Thoracic aorta (tissue), 2 donors: ENCODE measurements at places on chromosomes 12 and 14.

GRCh38 chr14:55248411-55248810 is 22.8 kb upstream of the FBXO34 start:
- DNase-seq: no peak

GRCh38 chr14:49366416-49366815 is 219.8 kb downstream of the RPS29 start:
- DNase-seq: no peak

DNA sequence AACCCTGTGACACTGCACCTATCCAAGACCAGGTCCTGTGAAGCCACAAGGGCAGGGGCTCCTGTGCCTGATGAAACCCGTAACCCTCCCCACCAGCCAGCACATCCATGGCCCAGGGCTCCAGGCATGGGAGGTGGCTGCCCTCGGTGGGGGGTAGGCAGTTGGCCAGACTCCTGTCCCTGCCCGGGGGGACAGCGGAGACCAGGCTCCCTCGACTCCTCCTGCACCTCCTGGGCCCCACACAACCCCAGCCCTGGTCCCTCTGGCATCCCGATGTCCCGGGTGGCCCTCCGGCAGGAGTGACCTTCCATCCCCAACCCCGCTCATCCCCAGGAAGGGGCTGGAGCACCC is 11.4 kb downstream of the AKT1 start:
- DNase-seq: no peak

DNA sequence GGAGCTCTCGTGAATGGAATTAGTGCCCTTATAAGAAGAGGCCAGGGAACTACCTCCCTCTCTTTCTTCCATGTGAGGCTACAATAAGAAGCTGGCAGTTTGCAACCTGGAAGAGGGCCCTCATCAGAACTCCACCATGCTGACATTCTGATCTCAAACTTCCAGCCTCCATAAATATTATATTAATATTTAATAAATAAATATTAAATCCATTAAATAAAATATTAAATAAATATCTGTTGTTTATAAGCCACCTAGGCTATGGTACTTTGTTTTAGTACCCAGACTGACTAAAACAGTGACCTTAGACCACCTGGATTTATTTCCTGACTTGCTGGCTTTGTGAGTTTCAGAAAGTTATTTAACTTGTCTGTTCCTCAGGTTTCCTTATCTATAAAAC is 49.9 kb downstream of the ZNF641 start:
- DNase-seq: no peak

DNA sequence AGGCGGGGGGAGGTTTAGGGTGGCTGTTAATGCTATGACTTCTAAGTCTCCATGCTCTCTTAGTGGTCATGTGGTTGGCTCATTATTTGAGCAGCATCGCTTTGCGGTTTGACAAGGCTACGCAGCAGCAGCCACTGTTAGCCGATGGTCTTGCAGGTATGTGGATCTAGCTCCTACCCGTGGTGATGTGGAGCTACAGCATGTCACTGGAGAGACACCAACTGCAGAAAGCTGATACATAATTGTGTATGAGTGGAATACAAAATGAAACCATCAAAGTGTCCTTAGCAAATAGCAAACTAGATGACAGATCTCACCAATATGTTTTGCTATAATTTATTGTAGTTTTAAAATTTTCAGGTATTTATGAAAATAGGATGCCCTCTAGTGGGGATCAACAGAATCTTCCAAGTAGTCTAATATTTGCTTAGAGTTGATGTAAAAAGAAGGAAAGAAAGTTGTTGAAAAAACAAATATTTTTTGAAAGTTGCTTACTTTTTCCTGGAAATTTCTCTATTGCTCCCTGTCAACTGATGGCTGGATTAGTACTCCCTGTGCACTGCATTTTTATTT is 94.9 kb downstream of the NAV3 start:
- peak; percentile 3 for DNase-seq

DNA sequence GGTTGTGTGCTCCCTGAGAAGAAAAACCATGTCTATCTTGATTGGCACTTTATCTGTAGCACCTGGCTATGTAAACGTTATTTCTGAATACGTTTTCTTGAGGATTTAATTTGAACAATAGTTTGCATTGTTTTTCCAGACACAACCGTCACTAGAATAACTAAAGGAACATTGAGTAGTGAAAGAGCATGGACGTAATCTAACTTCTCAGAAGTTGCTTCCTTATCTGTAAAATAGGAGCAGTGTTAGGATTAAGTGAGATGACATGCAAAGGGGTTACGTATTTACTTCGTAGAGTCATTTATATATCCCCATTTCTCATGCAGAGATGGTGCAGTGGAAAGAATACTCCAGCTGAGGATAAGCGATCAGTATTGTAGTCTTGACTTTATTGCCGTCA is 8.1 kb downstream of the AEBP2 start:
- no peak for DNase-seq

- no peak for DNase-seq
These were observed 49.3 kb downstream of the TMEM30B start for GRCh38 chr14:61231810-61232209.

DNA sequence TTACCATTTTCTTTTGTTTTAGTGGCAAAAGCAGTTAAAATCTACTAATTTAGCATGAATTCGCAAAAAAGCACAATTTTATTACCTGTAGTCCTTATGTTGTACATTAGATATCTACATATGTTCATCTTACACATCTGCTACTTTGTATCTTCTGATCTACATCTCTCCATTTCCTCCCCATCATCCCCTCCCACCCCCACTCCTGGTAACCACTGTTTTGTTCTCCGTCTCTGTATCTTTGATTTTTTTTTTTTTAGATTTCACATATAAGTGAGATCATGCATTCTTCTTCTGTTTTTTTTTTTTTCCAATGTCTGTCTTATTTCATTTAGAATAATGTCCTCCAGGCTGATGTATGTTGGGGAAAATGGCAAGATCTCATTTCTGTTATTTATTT is 922.7 kb downstream of the VRK1 start:
- no peak for DNase-seq

GRCh38 chr12:51262758-51263177 is 7.4 kb downstream of the SMAGP start:
- no peak for DNase-seq

- no peak for DNase-seq
These were observed 13.2 kb downstream of the PRPF40B start for GRCh38 chr12:49636574-49636973.

DNA sequence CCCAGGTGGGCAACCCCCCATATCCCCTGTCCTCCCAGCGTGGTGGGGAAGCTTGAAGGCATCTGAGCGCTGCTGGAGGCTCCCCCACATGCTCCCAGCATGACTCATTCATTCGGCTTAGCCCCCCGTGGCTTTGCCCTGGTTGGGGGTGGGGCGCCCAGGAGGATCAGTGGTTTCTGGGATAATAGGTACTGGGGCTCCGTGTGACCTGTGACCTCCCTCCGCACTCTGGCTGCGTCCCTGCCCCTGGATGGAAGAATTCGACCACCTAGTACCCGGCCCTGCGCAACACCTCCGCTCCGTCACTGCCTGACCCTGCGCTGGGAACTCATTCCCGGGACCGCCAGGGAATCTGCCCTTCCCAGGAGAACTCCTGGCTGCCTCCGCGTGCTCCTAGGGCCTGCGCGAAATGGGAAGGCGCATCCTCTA is 120.1 kb downstream of the AACS start:
- DNase-seq: no peak

- no peak for DNase-seq
These were observed 70.1 kb upstream of the KRR1 start for GRCh38 chr12:75581515-75581914.

DNA sequence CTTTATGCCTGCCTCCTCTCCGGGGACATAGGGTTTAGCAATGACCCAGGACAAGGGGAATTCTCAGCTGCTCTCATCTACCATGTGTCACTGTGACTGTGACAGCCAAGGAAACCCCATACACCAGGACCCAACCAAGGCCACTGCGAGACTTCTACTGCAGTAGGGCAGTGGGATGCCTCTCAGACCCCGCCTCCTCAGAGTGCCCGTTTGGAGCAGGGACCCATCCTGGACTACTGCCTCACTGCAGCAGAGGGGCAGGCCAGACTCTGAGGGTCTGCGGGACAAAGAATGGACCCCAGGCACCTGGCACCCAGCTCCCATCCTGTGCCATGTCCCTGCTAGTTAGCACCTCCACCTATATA is 71.3 kb upstream of the DDX11 start:
- DNase-seq: no peak

GRCh38 chr14:97873291-97873690 is 1076.1 kb downstream of the VRK1 start:
- DNase-seq: no peak

GRCh38 chr14:48703728-48704467 is 882.3 kb downstream of the RPS29 start:
- DNase-seq: no peak

DNA sequence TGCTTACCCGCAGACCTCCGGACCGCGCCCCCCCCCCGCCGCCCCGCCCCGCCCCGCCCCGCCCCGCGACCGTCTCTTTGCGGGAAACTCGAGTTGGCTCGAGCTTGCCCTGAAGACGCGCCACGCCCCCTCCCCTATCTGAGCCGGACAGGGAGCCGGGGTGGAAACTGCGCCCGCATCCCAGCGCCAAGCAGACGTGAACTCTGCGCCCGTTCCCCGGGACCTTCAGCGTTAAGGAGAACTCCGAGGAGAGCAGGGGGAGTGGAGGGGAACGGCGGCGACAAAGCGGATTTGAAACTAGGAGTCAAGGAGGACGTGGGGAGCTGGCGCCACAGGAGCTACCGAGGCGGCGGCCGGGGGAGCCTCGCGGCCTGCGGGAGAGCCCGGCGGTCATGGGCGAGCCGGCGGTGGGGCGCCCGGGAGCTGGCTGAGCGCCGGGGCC is at the start of gene KCNK13:
KCNK13 (plus strand) TSS at position 310 of the 442 bp plus-strand sequence. CDS start 212 bp downstream, outside the sequence.
- no peak for DNase-seq

DNA sequence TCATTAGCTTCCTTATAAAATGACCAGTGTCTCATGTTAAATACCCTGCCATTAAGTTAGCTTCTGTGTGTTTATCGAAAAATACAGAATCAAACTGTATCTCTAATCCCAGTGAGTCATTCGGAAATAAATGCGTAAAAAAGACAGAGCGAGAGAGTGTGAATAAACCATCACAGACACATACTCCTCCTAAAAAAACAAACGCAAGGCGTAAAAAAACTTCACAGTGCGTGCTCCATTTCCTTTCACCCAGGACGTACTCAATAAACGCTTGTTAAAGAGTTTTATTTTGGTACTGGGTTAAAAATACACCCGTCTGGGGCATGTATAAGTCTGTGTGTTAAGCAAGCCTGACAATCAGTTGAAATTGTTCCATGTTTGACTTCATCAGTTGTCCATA is 58.8 kb upstream of the ISM2 start:
- DNase-seq: no peak

DNA sequence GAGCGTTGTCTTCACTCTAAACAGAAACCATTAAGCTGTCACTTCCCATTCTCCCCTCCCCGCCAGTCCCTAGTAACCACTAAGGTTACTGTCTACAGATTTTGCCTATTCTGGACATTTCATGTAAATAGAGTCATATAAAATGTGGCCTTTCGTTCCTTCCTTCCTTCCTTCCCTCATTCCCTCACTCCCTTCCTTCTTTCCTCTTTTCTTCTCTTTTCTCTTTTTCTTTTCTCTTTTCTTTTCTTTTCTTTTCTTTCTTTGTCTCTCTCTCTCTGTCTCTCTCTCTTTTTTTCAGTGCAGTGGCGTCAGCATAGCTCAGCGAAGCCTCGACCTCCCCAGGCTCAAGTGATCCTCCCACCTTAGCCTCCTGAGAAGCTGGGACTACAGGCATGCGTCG is 37.8 kb downstream of the HCAR2 start:
- DNase-seq: no peak

DNA sequence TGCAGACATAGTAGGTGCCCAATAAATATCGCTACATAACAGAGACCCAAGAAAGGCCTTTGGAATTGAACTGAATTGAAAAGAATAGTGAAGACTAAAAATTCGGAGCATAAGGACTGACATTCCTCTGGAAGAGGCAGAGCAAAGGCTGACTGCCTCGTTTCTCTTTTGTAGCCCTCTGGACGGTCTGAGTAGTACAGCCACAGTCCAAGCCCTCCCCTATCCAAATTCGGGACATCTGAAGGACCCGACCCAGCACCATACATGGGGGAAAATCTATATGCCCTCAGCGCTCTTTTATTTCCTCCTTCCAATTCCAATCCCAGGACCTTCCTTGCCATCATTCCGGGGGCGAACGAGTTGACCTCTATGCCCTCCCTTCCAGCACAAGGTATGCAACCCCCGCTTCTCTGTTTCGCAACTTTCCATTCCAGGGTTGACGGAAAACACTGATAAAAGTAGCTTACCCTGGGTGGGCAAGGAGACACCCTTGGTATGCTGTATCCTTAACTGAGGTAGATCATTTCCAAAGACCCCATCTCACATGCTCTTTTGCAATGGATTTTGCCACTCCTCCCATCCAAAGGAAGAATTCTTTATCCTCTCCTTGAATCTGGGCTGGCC is 127.4 kb upstream of the MAP1LC3B2 start:
- DNase-seq: no peak

- DNase-seq: no peak
These were observed 53.7 kb upstream of the DYRK2 start for GRCh38 chr12:67594888-67595287.

DNA sequence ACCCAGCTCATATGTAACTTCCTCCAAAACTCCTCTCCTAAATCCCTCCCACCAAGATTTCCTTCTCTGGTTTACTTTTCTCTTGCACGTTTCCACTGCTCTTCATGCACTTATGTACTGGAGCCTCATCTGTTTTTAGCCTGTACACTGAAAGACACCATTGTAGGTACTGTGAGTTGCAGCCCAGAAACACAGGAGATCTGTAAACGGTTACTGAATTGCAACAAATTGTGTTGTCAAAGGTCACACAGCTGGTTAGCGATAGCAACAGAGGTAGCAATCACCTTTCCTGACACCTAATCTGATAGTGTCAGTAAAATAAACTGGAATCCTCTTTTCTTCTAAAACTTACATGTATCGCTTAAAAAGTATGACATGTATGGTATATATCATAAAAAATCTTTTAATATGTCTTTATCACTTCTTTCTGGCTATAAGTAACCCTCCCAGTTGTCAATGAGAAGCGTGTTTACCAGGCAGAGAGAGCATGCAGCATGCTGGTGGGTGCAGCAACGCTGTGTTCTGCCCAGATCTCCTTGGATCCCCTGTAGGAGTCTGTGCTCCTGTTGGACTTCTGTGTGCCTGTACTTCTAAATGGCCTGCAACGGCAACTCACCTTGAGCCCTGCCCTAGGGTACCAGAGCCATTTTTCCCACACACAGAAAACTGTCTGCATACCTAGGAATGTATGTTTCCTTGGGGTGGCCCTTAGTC is 121.5 kb upstream of the CPM start:
- no peak for DNase-seq

GRCh38 chr14:45261209-45261608 is 8.2 kb upstream of the MIS18BP1 start:
- DNase-seq: no peak

DNA sequence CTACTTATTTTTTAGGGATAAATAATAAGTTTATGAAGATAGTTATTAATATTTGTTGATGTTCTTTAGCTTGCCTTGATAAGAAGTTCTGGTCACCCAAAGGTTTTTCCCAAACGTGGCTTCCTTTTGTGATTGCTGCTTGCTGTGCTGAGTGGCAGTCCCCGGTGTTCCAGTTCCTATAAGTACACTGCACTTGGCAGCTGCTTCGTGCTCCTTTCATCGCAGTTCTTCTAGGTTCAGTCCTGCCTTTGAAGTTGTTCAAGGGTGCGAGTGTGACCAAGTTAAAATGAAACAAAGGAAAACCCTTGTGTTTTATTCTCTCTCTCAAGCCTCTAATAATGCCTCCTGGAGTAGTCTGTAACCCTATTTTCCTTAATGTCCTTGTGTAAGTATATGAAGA is 128.5 kb upstream of the ATF1 start:
- DNase-seq: no peak
